GM12892 (cell line): ENCODE measurements at places on chromosomes 2 and 18.

- DNase-seq, result no peak
Measured at GRCh38 chr2:234483568-234484251, 13.2 kb downstream of the ARL4C start.

DNA sequence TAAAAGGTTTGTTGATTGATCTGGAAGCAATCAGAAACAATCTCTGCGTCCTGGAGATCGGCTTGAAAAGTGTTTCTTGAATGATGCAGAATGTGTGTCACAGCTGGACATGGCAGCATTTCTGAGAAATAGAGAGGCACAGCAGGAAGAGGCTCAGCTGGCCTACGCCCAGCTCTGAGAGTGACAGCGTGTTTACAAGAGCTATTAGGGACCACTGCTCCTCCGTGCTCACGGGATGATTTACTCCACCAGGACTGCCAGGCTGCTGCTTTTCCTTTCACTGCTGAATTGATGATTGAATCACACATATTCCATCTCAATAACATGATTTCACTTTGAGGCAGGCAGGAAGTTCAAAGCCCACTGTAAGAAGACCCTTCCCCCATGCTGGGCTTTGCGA lies 62.8 kb downstream of the GALNT14 start:
- DNase-seq, result no peak

DNA sequence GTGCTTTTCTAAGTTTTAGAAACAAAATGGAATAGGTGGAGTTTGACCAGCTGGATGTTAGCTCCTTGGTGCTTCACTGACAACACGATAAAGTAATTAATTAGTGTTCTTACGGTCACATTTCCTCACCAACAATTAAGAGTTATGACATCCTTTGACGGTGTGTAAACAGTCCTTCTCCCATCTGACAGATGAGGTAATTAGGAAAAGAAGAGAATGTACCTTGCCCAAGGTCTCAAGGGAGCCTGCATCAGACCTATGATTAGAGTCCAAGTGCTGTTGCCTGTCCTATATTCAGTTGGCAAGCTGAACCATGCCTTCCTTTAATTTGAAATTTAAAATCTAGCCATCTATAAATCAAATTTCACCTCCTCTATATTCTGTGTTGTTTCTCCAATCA lies 48.3 kb upstream of the STK17B start:
- no peak for DNase-seq

DNA sequence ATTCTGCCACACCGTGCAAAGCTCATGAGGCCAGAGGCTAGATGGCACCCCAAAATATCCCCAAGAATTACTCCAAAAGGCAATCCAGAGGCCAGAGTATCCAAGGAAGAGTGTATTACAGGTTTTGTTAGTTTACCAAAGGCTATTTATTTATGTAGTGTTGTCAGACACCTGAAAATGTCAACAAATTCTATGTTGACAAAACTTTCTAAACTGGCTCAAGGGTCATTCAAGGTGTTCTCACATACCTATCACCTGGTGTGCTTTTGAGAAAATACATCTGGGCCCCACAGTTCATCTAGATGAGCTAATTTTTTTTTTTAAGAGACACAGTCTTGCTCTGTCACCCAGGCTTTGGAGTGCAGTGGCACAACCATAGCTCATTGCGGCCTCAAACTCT lies 12.4 kb upstream of the DTNB start:
- no peak for DNase-seq

GRCh38 chr2:118047380-118047826 lies 33.5 kb upstream of the CCDC93 start:
- DNase-seq, result no peak

DNA sequence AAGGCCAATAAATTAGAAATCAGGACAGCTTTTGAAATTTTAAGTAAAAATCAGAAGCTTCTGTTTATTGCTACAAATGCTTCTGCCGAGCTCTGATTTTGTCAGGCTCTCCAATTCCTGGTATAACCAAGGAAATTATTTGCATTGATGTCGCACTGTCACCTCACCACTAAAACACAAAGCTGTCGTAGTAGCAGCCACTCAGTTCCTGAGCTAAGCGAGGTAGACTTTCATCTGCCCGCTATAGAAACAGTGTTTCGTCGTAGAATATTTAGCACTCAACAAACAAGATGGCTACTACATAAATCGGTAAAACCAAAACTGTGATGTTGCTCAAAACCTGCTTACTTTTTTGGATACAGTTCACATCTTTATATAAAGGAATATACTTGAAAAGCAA lies 141.3 kb upstream of the FOSL2 start:
- DNase-seq, result no peak

GRCh38 chr2:38268691-38269327 lies 108.3 kb downstream of the ATL2 start:
- no peak for DNase-seq

GRCh38 chr2:239957681-239958472 lies 67.3 kb downstream of the NDUFA10 start:
- DNase-seq, result no peak

GRCh38 chr2:174781996-174782395 lies 17.7 kb upstream of the CHRNA1 start:
- no peak for DNase-seq

- no peak for DNase-seq
Measured at GRCh38 chr18:21714474-21714873, 9.9 kb upstream of the ABHD3 start.

DNA sequence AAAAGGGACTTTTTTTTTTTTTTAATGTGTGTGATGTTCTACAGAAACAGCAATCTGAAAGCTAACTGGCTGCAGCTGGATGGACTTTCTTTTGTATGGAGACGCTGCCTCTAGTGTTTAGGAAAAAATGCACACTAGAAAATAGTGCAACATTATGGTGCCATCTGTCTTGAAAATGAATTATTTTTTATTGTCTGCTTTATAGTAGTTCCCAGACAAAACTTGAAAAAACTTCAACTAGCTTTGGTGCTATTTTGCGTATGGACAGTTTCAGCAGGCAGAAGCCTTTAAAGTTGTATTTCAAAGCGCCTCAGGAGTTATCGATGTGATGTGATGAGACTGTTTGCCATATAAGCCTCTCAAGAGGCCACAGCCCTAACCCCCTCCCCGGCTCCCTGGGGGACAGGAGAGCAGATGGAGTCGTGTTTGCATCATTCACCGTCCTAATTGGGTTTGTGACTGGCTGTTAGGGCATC lies 86.9 kb downstream of the LTBP1 start:
- DNase-seq, result no peak

DNA sequence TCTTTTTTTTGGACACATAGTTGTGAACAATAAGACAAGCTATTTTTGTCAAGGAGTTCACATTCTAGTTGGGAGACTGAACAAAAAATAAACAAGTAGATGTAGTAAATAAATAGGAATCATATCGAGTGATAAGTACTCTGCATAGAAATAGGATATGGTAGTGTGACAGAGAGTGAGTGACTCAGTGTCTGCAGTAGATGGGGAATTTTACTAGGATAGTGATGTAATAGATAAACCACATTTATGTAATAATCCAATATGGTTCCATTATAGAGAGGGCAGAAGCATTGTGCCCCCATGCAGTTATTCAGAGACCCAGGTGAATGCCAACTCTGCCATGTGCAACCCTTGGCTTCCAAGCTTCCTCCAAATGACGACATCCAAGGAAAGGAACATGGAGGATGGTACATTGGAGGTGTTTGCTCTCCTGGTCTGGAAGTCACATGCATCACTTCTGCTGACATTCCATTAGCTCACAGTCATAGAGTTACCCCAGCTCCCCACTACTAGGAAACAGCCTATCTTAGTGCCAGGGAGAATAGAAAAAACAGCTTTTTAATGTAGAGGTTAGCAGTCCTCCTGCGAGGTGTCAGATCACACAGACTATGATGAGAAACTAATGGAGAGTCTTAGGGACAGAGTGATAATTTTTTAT lies 595.4 kb downstream of the NYAP2 start:
- no peak for DNase-seq

DNA sequence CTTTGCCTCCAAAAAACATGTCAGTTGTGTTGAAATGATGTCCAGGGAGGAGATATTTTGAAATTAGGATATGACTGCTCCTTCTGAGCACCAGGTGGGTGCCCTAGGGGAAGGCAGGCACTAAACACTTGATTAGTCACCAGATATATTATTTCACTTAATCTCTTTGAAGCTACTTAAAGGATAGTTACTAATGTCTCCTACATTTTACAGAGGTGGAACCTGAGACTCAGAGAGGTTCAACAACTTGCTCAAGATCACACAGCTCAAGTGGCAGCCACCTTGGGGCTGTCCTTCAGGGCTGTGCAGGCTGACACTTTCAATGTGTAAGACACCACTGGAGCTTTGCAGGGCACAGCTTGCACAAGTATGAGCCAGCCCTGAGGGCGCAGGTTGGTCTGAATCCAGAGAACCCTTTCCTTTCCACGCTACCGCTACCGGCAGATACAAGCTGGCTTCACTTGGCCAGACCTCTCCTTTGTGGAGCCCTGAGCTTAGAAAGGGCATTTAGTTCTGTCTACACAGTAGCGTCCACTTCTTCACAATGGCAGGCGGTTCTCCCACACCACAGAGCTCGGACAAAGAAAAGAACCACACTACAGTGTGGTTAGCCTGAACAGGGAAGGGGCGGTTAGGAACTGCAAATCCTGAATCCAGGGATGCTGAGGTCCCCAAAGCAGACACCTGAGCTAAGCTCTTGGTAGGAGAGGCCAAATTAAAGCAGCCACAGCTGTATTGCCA lies 16.4 kb downstream of the ALPK2 start:
- no peak for DNase-seq

DNA sequence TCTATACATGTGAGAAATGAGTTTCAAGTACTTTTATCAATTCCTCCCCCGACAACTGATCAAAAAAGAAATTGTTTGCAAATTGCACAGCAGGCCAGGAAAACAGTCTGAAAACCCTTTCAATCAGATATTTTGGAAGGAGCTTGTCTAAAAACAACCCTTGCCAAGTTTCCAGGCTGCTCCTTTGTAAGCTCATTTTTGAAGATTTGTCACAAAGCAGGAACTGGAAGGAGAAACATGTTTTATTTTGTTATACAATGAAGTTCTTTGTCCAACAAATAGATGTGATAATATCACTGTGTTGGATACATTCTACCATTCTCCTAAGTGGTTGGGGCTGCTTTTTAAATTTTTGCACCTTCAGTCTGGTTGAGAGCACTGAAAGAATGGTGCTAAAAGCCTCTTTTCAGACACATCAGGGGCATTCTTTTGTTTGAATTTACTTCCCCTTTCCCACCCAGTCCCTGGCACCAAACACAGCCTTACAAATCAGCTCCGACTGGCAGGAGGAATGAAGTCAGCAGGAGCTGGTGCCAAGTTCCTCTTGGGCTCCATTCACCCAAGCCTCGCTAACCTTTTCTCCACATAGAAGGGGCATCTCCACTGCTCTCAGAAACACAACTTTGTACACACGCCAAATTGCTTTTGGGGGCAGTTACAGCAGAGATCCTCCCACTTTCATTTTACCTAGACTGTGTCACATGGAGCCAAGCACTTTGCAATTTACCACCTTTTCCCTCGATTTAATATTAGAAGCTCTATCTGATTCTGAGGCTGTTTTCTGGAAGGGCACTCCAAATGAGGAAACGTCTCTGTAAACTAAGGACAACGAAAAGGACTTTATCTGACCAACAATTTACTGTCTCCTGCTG lies 88.0 kb downstream of the C1D start:
- DNase-seq, result no peak
